ENCODE measurements at places on chromosomes 16 and 17. TPM values are rescaled to one million over a fixed set of nuclear protein-coding genes. Genes with fewer than 3 reads are reported as not detected.
A peak's percentile ranks its signal among the peaks of the same experiment; 100 is the strongest.

DNA sequence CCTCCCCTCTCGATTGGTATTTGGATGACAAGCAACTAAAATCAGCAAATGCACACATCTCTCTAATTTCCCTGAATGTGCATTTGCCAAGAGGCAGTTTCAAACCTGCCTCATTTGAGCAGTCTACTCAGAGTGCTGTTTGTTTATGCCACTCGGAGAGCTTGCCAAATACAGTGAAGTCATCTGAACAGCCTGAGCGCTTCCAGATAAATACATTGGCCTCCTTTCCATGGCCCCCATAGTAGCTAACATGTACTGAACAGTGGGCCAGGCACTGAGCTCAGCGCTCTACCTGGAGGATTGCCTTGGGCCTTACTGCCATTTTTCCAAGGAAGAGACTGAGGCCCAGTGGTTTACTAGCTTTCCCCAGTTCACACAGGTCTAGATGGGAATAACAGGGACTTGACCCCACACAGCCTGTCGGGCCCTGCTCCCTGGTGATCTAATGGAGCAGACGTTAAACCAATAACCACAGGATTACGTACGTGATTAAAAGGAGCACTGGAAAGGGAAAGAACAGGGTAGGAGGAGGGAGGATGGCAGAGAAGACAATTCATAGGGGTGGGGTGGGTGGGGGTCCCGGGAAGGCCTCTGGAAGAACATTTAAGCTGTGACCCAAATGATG lies 18.7 kb upstream of the ANKRD40CL start:
- H3K27ac ChIP-seq: no peak overlapping the region
- no peaks in the 10 kb centered on the region for H3K4me1 ChIP-seq
- DNase-seq: no peak
- H3K27me3 ChIP-seq: no peaks in the 10 kb centered on the region
- H3K36me3 ChIP-seq: no peaks in the 10 kb centered on the region

DNA sequence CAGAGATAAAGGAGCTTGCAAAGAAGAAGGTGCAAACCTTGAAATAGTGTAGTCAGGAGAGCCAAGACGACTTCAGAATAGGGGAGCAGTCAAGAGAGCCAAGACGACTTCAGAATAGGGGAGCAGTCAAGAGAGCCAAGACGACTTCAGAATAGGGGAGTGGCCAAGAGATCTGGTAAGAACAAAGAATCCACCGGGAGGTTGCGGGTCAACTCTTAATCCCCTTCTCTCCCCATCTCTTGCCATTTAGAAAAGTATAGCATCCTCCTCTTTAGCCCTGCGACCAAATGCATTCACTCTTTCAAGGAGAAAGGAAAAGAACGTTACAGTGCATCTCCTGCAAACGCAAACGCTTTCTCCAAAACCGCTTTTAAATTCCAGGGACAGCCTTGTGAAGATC lies 713 bp downstream of the KNOP1 start:
- peak overlapping the region; percentile 99 for H3K4me3 ChIP-seq
- peak overlapping the region; percentile 94 for H3K27ac ChIP-seq
- DNase-seq: no peak
- peaks cover 19% of the 10 kb centered on the region for H3K4me1 ChIP-seq
- H3K27me3 ChIP-seq: no peaks in the 10 kb centered on the region

DNA sequence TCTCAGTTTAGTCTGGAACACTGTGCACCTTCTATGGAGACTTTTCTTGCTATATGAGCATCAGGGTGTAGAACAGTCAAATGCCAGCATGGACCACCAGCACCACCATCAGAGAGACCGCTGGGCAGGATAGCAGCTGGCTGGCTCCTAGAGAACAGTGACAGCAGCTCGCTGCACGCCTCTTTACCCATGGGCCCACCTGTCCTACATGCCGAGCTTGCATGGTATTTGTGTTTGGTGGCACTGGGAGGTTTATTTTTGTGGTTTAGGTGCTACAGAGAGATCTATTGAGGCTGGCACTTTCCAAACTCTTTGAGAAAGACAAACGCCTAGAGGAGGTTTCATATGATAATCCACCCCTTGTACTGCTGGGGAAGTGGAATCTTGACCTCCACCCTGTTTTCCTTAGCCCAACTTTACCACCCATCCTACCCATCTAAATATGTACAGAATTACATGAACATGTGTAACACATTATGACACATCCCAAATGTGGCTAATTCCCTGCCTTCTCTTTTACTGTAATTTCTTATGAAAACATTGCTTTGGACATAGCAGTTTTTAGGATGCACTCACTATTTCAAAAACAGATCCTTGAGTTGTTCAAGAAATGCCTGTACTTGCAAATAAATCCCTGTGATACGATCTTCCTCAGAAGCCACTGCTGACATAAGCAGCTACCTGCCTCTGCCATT lies 46.3 kb downstream of the COG7 start:
- no peak overlapping the region for H3K27ac ChIP-seq
- DNase-seq: no peak
- peaks cover 12% of the 10 kb centered on the region for H3K4me1 ChIP-seq
- H3K36me3 ChIP-seq: peaks cover 7% of the 10 kb centered on the region

GRCh38 chr16:86396422-86396821 lies 113.9 kb upstream of the FOXF1 start:
- H3K4me1 ChIP-seq: no peaks in the 10 kb centered on the region
- no peaks in the 10 kb centered on the region for H3K27me3 ChIP-seq
- no peak overlapping the region for H3K27ac ChIP-seq
- H3K4me3 ChIP-seq: no peak overlapping the region

GRCh38 chr16:50198802-50199403 lies 45.8 kb downstream of the TENT4B start:
- H3K27me3 ChIP-seq: no peaks in the 10 kb centered on the region
- no peak for DNase-seq
- H3K36me3 ChIP-seq: no peaks in the 10 kb centered on the region
- H3K27ac ChIP-seq: no peak overlapping the region

DNA sequence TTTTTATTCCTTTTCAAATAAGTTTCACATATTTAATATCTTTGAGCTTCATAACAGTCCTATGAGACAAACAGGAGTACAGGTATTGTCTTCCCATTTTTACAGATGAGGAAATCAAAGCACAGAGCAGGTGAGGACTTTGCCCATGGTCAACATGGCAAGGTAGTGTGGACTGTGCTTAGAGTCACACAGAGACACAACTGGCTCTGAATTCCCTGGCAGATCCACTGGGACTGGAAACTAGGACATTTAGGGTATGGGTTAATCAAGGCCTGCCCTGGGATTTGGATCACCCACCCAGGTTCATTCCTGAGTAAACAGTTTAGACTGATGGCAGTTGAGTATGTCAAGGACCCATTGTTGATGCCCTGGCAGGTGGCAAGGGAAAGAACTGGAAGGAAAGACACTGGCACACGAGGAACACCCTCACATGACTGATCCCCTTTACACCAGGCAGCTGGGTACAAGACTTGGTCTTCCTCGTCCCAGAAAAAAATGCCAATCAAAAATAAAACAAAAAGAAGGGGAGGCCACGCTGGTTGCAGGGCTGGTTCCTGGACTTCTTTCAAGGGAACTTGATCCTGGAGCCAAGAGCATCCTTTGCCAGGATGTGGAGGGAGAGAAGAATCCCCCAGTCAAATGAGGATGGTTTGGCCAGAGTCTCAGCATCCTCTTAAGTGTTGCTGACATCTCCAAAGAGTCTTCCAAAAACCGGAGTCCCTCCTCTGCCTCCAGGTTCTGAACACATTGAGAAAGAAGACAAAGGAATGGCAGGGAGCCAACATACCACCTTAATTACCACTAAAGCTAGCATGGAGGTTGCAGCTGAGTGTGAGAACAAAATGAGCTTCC lies 34.9 kb downstream of the CHD9 start:
- DNase-seq: no peak
- H3K27ac ChIP-seq: peak overlapping the region; percentile 35
- H3K36me3 ChIP-seq: no peaks in the 10 kb centered on the region
- peaks cover 33% of the 10 kb centered on the region for H3K4me1 ChIP-seq
- H3K4me3 ChIP-seq: no peak overlapping the region
- H3K27me3 ChIP-seq: no peaks in the 10 kb centered on the region

- peaks cover 3% of the 10 kb centered on the region for H3K36me3 ChIP-seq
- H3K4me1 ChIP-seq: no peaks in the 10 kb centered on the region
- H3K27me3 ChIP-seq: no peaks in the 10 kb centered on the region
These were observed 6.3 kb downstream of the E4F1 start for GRCh38 chr16:2229632-2230250.

DNA sequence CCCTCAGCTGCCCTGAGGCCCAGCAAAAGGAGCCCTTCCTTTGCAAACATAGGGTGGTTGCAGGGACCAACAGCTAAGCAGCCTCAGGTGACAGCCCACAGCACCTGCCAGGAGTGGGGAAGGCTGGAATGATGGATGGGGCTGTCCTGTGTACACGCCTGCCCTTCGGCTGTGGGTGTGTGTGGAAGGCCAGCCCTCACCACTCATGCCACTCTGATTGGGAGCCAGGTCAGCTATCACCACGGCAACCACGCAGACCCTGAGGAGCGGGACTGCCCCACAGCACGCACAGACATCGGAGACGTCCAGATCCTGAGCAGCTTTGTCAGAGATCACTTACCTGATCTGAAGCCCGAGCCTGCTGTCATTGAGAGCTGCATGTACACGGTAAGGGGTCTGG lies 11.9 kb downstream of the PIPOX start:
- H3K4me1 ChIP-seq: peaks cover 2% of the 10 kb centered on the region
- H3K27ac ChIP-seq: no peak overlapping the region
- H3K4me3 ChIP-seq: no peak overlapping the region

GRCh38 chr17:68634345-68634876 lies 33.2 kb upstream of the FAM20A start:
- H3K27me3 ChIP-seq: no peaks in the 10 kb centered on the region
- no peak for DNase-seq
- H3K4me3 ChIP-seq: no peak overlapping the region
- no peak overlapping the region for H3K27ac ChIP-seq
- no peaks in the 10 kb centered on the region for H3K4me1 ChIP-seq

- H3K27me3 ChIP-seq: no peaks in the 10 kb centered on the region
- peaks cover 4% of the 10 kb centered on the region for H3K4me1 ChIP-seq
- no peaks in the 10 kb centered on the region for H3K36me3 ChIP-seq
- H3K4me3 ChIP-seq: no peak overlapping the region
- DNase-seq: no peak
These were observed 14.6 kb upstream of the CIBAR2 start for GRCh38 chr16:85126705-85127378.

DNA sequence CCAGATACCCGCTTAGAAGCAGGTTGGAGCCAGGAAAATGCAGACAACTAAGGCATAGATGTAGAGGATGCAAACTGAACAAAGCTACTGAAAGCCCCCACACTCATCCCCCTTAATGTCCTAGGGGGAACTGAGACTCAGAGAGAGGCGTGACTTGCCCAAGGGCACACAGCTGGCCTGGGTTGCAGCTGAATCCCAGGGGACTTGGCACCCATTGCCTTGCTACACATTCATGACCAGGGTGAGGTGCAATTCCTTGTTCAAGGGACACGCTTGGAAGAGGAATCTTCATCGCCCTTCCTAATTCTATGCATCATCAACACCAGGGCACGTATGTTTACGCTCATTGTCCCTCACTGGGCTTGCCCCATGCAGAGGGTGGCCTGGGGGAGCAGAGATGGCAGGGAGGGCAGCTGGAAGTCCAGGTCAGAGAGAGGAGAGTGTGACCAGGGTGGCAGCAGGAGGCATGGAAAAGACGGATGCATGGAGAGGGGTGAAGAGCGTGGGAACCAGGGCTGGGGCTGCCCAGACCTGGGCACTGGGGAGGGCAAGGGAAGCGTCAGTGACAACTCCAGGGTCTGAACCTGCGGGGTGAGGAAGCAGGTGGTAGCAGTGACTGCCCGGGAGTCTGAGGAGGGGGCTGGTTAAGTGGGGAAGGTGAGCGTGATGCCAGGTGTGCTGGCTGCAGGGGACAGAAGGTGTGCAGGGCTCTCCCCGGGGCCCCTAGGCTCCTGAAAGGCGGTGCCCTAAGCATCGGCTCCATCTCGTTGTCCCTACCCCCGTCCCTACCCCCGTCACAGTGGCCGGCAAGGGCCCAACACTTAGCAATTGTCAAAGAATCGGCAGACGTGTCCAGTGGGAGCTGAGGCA lies 267.1 kb upstream of the TNRC6C start:
- H3K4me1 ChIP-seq: peaks cover 8% of the 10 kb centered on the region
- no peak for DNase-seq
- H3K4me3 ChIP-seq: no peak overlapping the region
- no peak overlapping the region for H3K27ac ChIP-seq
- peaks cover 22% of the 10 kb centered on the region for H3K27me3 ChIP-seq

DNA sequence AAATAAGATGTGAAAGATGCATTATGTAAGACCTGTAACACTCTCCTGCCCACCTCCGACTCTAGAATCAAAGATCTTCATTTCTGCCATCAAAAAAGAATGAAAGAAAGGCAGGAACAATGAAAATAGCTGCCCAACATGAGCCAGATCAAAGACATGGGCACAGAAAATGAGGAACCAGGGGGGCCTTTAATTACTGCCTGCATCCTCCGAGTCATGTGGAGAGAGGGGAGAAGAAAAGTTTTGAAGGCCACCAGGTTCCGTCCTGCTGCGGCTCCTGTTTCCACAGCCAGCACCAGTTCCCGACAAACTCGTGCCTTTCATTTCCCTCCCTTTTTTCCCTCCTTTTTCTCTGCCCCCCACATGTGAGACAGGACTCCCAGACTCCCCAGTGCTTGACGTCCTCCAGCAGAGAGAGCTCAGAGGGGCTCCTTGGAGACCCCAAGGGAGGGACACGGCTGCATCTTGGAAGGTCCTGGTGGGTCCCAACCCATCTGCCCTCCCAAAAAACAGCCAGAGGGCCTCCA lies 168.4 kb downstream of the ZNF423 start:
- no peak overlapping the region for H3K4me3 ChIP-seq
- DNase-seq: no peak
- H3K4me1 ChIP-seq: no peaks in the 10 kb centered on the region
- no peaks in the 10 kb centered on the region for H3K36me3 ChIP-seq

GRCh38 chr17:60526726-60527125 lies 684 bp upstream of the APPBP2 start:
- H3K27ac ChIP-seq: peak overlapping the region; percentile 95
- no peaks in the 10 kb centered on the region for H3K4me1 ChIP-seq
- H3K27me3 ChIP-seq: no peaks in the 10 kb centered on the region
- H3K36me3 ChIP-seq: no peaks in the 10 kb centered on the region

DNA sequence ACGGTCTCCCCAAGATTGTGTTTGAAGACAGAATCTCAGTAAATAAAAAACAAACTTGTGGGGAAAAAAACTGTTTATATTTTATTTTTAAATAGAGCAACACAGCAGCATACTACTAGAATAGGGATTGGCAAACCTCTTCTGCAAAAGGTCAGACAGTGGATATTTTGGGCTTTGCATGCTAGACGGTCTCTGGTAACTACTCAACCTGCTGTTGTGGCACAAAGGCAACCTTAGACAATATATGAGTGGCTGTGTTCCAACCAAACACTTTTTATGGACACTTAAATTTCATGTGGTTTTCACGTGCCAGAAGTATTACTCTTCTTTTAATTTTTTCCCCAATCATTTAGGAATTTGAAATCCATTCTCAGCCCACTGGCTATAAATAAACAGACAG lies 55.0 kb downstream of the IRX5 start:
- no peaks in the 10 kb centered on the region for H3K36me3 ChIP-seq
- H3K27me3 ChIP-seq: no peaks in the 10 kb centered on the region
- no peak for DNase-seq

GRCh38 chr16:49537924-49538459 lies 164.4 kb downstream of the C16orf78 start:
- H3K4me3 ChIP-seq: no peak overlapping the region
- no peaks in the 10 kb centered on the region for H3K27me3 ChIP-seq
- H3K4me1 ChIP-seq: peaks cover 11% of the 10 kb centered on the region
- DNase-seq: no peak
- no peaks in the 10 kb centered on the region for H3K36me3 ChIP-seq

KRT40 gene
- not detected for total RNA-seq

TBC1D3 gene
- not detected for total RNA-seq

LMF1 gene
- 3.5 TPM for total RNA-seq

SCNN1B gene
- 0.95 TPM for total RNA-seq

MYO15A gene
- 1.5 TPM for total RNA-seq
